Activated CD8-positive, alpha-beta memory T cell treated with anti-CD3 and anti-CD28 coated beads for 4 hours (primary cell): ENCODE measurements at places on chromosomes 16 and 17.

GRCh38 chr16:23996258-23996955, 160.6 kb downstream of the PRKCB start:
- no peak for DNase-seq

- DNase-seq: no peak
These were observed 14.3 kb downstream of the SNX29 start for GRCh38 chr16:11990702-11991390.

GRCh38 chr16:81445143-81445961, 744 bp downstream of the CMIP start:
- no peak for DNase-seq

GRCh38 chr17:47992216-47992615, 21.3 kb downstream of the CDK5RAP3 start:
- DNase-seq: no peak

- DNase-seq: no peak
These were observed 480 bp upstream of the PROCA1 start for GRCh38 chr17:28712032-28712704.

DNA sequence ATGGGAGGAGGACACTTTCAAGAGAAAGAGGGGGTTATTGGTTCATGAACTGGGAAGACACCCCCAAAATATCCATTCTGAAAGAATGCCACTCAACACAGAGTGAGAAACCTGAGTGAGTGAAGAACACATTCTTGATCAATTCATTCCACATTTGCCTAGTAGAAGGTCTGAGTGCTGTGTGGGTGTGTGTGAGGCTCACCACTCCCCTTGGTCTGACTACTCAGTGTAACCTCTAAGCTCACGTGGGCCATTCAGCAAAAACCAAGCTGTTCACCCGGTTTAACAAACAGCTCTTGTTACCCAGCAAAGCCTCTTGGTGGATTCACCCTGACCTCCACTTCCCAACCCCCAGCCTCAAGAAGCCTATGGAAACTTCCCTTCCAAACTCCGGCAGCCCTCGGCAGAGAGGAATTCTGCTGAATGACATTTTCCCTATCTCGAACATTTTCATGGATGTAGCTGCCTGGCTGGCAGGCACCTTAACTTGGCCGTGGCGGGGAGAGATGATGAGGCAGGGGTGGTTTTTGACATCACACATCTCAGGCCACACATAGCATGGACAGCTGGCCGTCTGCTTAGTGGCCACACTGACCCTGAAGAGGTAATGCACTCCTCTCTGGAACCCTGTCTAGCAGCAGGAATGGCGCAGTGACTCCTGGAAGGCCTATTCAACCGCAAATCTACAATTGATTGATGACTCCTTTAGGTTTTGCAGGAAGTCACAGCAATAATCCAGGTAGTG, 11.6 kb downstream of the ST6GALNAC1 start:
- DNase-seq: no peak

- no peak for DNase-seq
These were observed 388.0 kb upstream of the CA10 start for GRCh38 chr17:52546493-52546892.

DNA sequence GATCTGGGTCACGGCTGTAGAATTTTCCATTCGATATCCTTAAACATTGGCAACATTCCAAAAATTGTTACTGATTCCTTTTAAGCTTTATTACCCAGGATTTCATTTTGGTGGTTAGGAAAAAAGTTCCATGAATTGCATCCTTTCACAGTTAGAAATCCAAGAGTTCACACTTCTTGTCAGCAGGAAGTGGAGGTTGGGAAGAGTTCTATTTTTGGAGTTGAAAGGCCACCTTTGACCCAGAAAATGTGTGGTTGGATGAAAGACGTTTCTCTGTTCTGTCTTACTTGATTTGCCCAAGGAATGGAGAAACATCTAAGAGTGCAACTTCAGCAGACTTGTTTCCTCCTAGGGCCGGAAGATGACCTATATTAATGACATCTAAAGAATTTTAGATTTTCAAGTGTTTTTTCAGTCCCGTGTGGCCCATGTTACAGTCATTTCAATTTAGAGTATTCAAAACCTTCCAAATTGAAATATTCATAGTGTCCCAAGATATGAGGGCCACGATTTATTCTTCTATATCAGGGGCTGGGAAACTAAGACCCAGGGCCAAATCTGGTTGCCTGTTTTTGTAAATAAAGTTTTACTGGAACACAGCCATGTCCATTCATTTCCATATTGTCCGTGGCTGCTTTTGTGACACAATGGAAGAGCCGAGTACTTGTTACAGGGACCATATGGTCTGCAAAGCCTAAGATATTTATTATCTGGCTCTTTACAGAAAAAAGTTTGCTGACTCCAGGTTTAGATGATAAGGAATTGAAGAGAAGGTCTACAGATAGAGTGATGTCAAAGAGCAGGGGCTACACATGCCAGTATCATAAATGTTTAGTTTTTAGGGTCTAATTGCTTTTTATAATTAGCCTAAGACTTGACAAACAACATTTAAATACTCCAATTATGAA, 50.2 kb downstream of the CDK5R1 start:
- no peak for DNase-seq

DNA sequence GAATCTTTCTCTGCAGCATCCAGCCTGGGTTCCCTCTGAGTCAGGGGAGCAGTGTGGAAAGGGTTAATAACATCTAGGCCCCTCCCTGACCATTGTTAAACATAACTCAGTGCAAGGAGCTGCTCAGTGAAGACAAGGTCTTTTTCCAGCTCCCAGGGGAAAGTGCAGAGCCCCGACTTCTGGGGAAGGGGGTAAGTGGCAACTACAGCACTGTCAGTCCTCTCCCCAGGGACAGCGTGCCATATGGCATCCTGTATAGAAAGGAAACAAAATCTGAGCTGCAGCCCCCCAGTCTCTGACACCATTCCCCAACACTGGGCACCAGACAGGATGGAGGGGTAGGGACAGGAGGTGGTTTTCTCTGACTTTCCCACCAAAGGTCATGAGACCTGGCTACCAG, 7.8 kb downstream of the MRPL27 start:
- no peak for DNase-seq

DNA sequence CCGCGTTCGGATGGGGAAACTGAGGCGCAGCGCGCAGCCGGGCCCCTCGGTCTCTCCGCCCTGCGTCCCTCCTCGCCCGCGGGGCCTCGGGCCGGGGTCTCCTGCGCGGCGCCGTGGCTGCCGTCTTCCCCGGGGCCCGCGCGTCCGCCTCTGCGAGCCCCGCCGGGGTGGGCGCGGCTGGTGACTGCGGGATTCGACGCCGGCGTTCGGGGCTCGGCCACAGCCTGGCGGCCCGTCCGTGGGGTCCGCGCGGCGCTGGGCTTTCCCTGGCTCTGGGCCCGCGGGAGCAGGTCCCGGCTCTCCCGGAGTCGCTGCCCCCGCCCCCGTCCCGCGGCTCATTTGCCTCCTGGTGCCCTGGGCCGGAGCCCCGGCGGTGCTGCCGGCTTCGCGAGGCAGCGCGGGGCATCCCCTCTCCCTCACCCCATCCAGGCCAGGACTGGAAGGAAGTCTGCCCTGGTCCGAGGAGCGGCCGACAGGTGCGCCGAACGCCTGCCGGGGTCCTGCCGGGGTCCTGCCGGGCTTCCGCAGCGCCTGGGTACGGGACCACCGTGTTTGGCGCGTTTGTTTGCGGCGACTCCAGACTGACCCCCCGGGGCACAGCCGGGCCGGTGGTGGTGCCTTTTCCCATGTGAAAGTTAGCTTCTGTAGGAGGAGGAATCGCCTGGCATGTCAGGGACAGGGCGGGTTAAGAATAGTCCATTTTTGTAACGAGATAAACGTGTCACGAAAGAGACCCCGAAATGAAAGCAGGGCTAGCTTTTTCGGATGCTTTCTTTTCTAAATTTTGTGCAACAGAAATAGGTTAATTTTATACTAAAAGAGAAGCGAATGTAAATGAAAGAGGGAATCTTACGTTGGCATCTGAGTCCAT, 671 bp downstream of the CHMP6 start:
- DNase-seq: no peak

DNA sequence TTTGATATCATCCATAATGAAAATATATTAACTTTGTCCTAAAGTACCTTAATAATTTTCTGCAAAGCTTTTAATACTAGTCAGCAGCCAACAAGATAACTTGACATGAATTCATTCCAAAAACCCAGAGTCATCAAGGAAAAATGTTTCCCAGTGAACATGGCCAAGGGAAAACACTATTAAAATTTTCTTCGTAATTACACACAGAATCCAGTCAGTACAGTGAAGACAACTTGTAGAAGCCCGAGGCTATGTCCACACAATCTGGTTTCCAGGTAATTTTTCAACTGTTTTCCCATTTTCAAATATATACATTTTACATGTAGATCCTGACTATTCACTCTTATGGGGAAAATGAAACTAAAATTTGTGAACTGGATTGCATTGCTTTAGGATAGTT, 600.9 kb downstream of the CDH8 start:
- DNase-seq: no peak

- no peak for DNase-seq
These were observed 10.9 kb downstream of the LLGL2 start for GRCh38 chr17:75536366-75536765.

DNA sequence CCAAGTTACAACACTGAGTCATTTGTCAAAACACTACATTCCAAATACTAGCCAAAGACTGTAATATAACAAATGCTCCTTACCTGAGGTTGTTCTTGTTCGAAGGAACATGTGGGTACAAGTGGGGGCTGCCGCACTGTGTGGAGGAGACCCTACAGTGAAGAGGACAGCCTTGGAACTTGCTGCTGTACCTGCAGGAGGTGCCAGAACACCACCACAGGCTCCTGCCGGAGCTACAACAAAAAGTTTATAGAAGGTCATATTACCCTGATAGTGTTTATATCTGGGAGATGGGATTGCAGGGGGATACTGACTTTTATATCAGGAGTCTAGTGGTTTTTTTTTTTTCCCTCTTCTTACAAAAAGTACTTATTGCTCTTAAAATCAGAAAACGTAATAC, 37.8 kb upstream of the ALDH3A1 start:
- no peak for DNase-seq

DNA sequence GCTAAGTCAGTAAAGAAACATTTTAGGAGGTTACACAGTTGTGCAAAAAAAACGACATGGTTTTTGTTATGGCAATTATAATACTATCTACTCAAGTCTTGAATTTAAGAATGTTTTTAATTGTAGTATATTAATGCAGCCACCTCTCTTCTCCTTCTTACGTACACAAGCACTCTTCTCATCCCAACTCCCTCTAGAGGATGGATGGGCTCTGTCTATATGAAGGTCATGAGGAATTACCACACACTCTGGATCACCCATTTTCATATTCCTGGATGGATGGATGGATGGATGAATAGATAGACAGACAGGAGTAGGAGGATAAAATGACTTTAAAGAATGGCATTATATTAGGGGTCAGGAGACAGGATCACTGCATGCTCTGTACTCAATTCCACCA, 120.0 kb downstream of the PHKB start:
- DNase-seq: no peak

- DNase-seq: no peak
These were observed 224.5 kb downstream of the ZNF423 start for GRCh38 chr16:49631187-49632041.

DNA sequence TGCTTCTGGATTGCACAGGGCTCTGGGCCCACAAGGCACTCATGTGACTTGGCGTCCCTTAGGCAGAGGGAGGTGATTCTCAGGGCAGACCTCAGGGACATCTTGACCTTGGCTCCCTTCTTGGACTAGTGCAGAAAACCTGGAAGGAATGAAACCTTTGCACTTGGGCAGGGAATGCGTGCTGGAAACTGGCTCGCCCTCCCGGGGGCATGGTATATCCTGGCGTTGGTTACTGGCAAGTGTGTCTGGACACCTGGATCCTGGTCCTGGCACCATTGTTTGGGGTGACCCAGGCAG, 63.5 kb upstream of the LGALS9 start:
- DNase-seq: no peak

DNA sequence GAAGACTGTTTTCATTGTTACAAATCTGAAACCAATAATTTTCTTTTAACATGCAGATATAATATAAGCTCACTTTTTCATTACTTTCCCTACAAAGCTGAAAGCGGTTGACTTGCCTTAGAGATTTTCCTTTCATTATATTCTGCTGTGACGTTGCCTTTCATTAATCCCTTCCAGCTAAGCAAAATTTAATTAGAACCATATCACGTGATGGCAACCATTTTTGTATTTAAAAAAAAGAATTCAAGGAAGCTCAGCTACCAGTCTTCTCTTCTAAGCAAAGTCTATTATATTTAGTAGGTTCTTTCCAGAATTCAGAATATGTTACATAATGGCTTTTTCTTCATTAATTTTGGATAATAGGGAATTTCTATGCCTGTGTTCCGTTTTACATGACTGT, 186.5 kb downstream of the PRKCA start:
- DNase-seq: no peak

DNA sequence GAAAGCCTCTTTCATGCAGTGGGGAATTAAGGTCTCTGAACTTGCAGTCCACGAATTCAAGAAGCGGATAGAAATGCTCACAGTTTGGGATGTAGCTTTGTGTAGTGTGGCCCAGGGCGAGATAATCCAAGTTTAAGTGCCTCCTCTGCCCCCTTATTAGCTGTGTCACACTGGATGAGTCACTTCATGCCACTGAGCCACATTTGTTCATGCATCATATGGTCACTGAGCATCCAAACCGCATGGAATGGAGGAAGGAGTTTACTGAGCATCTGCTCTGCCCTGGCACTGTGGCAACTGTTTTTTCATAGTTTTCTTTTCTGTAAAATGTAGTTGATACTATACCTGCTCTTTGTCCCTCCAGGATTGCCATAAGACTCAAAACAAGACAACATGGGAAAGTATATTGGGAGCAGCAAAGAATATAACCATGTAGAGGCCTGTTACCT, 15.1 kb upstream of the DHX8 start:
- DNase-seq: no peak

GRCh38 chr17:49496183-49496866, 1.2 kb downstream of the NGFR start:
- peak; percentile 65 for DNase-seq

GRCh38 chr17:53934931-53935330, 112.2 kb downstream of the KIF2B start:
- no peak for DNase-seq

DNA sequence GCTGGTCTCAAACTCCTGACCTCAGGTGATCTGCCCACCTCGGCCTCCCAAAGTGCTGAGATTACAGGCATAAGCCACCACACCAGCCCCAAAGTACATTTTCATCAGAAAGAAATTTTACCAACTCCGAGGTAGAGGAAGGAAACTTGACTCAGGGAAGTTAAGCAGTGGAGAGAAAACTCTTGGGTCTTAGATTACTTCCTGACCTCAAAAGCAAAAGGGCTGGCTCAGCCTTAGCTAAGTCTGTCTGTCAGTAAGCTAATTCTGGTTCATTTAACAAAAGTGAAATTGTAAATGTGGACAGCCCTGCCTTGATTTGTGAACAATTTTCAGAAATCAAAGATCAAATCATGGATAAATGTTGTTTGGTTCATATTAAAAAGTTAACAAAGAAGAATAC, 30.6 kb downstream of the MAP2K6 start:
- no peak for DNase-seq

- DNase-seq: no peak
These were observed 214.1 kb downstream of the SEC14L1 start for GRCh38 chr17:77354670-77355455.

GRCh38 chr17:60333628-60334031, 58.3 kb downstream of the USP32 start:
- no peak for DNase-seq

GRCh38 chr17:68205808-68206720, 41.8 kb upstream of the AMZ2 start:
- DNase-seq: no peak
